CD4-positive, alpha-beta memory T cell (primary cell): ENCODE measurements at places on chromosomes 6 and 20. TPM values are rescaled to one million over a fixed set of nuclear protein-coding genes. Genes with fewer than 3 reads are reported as not detected.

DNA sequence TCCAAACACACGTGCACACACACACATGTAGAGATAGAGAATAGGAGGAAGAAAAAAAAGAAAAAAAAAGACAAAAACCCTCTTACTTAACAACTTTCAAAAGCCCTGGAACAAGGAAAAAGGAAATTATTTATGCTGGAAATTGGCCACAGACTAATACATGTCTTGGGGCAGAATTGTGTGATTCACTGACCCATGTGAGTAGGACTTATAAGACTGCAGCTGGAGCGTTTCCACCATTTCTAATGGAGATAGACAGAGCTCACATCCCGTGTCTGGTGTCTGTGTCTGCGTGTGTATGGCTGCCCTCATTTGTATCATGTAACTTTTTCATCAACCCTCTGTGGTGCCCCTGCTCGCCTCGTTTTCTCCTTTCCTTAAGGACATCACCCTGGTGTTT lies 99.8 kb upstream of the PDE10A start:
- no peaks in the 10 kb centered on the region for H3K4me1 ChIP-seq
- no peak overlapping the region for H3K27ac ChIP-seq
- no peak for DNase-seq
- no peaks in the 10 kb centered on the region for H3K36me3 ChIP-seq

GRCh38 chr6:130314271-130314670 lies 51.5 kb upstream of the TMEM200A start:
- H3K36me3 ChIP-seq, result no peaks in the 10 kb centered on the region
- H3K4me3 ChIP-seq, result no peak overlapping the region
- no peaks in the 10 kb centered on the region for H3K4me1 ChIP-seq
- no peak overlapping the region for H3K27ac ChIP-seq
- no peaks in the 10 kb centered on the region for H3K27me3 ChIP-seq

RUNX2 gene
- 22.6 TPM for polyA plus RNA-seq

PRRT1 gene
- 0.60 TPM for polyA plus RNA-seq

DNA sequence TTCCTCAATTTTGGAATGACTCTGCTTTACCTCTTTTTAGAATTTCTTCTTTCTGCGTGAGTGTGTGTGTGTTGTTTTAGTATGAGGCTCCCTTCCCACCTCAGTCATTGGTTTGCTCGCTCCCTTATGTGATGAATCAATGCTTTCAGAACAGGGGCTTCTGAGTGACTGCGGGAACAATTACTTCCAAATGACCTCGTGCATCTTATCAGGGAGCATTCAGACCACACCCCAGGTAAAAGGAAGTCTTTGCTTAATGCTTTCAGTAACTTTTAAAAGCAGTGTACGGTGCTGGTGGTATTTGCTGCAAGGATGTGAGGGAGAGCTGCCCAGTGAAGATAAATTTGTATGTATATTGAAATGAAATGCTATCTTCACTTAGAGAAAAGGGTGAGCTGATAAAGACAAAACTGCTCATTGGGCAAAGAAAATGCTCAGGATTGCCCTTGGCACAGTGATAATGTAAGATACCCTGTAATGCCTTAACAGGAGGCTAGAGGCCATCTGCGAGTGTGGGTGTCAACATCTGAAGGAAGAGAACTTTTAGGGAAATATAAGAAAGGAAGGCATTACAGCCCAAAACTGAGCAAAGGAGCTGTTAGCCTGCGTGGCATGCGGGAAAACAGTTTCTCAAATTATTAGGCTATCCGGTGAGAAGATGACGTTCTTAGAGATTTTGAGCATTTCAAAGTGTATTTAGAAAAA lies at the start of gene MLIP:
Gene MLIP (plus strand): TSS at position 103 of the 705 bp plus-strand sequence. CDS start 37 bp downstream, at position 140.
- no peaks in the 10 kb centered on the region for H3K27me3 ChIP-seq
- DNase-seq, result no peak
- no peaks in the 10 kb centered on the region for H3K4me1 ChIP-seq
- no peak within 1 kb of the TSS for H3K27ac ChIP-seq

DNA sequence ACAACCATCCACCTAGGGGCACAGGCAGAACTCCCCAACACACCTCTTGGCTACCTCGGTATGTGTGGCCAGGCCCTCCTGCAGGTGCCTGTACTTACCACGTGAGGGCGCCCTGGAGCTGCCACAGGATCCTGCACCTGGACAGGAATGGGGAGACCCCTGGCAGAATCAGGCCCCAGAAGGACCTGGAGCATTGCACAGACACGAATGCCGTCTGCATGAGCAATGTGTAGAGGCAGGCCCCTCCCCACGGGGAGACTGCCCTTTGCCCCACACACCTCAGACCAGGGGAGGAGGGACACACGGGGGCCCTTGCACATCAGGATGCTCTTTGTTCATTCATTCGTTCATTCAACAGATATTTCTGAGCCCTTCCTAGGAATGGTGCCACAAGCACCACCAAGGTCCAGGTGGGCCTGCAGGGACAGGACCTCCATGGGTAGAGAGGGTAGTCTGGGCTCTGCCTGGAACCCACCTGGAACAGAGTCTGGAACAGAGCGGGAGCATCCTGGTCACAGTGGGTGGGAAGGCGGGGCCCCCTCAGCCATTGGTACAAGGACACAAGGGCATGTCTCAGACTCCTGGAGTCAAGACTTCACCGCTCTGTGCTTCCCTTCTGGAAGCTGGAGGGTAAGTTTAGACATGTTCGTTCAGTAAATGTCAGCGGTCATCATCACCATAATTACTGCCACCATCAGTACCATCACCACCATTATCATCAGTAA lies 32.3 kb downstream of the YTHDF1 start:
- DNase-seq, result peak; percentile 42
- H3K27ac ChIP-seq, result no peak overlapping the region
- no peaks in the 10 kb centered on the region for H3K36me3 ChIP-seq
- H3K4me1 ChIP-seq, result peaks cover 11% of the 10 kb centered on the region
- H3K27me3 ChIP-seq, result peaks cover 17% of the 10 kb centered on the region
- H3K4me3 ChIP-seq, result no peak overlapping the region

DNA sequence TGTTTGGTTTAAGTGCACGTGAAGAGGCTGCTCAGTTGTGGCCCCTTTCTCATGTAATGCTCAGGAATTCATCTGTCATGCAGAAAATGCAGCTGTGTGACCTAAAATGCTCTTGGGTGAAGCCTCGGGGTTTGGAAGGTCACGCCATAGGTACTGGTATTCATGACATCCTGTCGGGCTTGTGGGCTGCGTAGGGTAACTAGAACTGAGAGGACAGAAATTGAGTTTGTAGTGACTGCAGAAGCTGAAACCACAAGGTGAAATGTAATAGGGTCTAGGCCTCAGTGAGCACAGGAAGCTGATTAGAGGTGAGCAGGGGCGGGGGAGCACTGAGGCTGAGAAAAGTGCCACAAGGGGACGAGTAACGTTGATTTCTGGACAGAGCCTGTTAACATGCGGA lies 128.8 kb downstream of the SOBP start:
- peak; percentile 47 for DNase-seq
- H3K36me3 ChIP-seq, result no peaks in the 10 kb centered on the region
- H3K4me1 ChIP-seq, result peaks cover 16% of the 10 kb centered on the region
- no peaks in the 10 kb centered on the region for H3K27me3 ChIP-seq
- H3K4me3 ChIP-seq, result no peak overlapping the region
- H3K27ac ChIP-seq, result peak overlapping the region; percentile 30

DNA sequence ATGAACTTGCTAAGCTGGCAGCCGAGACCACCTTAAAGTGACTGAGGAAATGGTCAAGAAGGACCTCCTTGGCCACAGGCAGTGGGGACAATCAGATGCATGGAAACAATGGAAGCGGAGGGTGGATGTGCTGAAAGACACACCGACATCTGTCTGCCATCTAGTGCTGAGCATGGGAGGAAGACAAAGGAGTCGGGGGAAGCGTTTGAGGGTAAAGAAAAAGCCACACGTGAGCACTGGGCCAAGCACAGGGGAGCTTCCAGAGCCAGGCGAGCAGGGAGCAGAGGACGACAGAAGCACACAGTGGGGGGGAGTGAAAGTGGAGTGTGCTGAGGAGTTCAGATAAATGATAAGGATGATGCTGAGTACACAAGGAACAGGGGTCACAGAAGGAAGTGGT lies 367.8 kb downstream of the ZFAND3 start:
- DNase-seq, result no peak
- no peaks in the 10 kb centered on the region for H3K27me3 ChIP-seq
- no peak overlapping the region for H3K27ac ChIP-seq
- no peak overlapping the region for H3K4me3 ChIP-seq
- no peaks in the 10 kb centered on the region for H3K4me1 ChIP-seq

COL9A3 gene
- 0.41 TPM for polyA plus RNA-seq
